ENCODE measurements at places on chromosomes 6 and 20. TPM values are rescaled to one million over a fixed set of nuclear protein-coding genes. Genes with fewer than 3 reads are reported as not detected.

GRCh38 chr20:33865761-33866370 lies 54.7 kb downstream of the CHMP4B start:
- DNase-seq, result no peak

- DNase-seq, result no peak
These were observed 237.5 kb upstream of the TAB2 start for GRCh38 chr6:149079911-149080491.

GRCh38 chr6:42921801-42922200 lies 5.9 kb downstream of the PTCRA start:
- DNase-seq, result peak; percentile 9

DNA sequence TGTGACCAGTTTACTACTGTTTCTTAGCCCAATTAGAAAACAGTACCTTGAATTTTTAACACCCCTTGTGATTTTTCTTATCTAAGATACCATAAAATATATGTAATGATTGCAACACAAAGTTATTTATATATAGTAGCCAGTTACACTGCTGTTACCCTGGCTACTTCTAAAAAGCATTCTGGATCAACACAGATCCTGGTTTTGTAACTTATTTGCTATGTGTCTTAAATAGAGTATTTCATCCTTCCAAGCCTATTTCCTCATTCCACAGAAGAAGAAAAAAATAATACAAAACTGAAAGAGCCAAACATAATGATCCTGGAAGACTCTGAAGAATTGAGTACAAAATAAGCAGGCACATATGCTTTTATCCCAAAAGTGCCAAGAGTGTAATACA lies 19.0 kb upstream of the GSTA4 start:
- DNase-seq, result no peak

DNA sequence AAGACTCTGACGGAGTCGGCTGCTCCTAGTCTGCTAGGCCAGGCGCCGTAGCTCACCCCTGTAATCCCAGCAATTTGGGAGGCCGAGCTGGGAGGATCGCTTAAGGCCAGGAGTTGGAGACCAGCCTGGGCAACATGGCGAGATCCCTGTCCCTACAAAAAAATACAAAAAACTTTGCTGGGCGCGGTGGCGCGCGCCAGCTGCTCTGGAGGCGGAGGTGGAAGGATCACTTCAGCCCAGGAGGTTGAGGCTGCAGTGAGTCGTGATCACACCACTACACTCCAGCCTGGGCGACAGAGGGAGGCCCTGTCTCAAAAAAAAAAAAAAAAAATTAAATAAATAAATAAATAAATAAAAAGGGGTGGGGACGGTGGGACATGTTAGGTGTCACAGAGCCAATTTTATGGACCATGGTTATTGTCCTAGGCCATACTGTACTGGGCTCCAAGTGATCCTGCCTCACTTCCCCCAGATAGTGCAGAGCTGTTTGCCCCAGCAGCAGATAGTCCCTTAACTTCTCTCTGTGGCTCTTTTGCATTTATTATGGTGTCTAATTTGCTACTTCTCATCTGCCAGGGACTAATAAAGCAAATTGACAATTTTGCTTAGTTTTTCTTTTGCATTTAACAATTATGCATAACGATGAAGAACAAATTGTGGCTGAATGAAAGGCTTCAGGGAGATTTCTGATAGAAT lies 5.2 kb downstream of the PI16 start:
- DNase-seq, result no peak

GRCh38 chr6:101490857-101491256 lies 97.3 kb downstream of the GRIK2 start:
- no peak for DNase-seq

Gene EBF4
- 17.4 TPM for total RNA-seq

Gene ID4
- 74.9 TPM for total RNA-seq

Gene TBXT
- total RNA-seq, result not detected

- DNase-seq, result no peak
These were observed 354.1 kb upstream of the MAP3K7 start for GRCh38 chr6:90940812-90941481.

- DNase-seq, result no peak
These were observed 77.8 kb upstream of the PHACTR3 start for GRCh38 chr20:59526242-59527225.

GRCh38 chr6:116330511-116330910 lies 40.2 kb upstream of the DSE start:
- no peak for DNase-seq

Gene SPATA25
- total RNA-seq, result 1.00 TPM

DNA sequence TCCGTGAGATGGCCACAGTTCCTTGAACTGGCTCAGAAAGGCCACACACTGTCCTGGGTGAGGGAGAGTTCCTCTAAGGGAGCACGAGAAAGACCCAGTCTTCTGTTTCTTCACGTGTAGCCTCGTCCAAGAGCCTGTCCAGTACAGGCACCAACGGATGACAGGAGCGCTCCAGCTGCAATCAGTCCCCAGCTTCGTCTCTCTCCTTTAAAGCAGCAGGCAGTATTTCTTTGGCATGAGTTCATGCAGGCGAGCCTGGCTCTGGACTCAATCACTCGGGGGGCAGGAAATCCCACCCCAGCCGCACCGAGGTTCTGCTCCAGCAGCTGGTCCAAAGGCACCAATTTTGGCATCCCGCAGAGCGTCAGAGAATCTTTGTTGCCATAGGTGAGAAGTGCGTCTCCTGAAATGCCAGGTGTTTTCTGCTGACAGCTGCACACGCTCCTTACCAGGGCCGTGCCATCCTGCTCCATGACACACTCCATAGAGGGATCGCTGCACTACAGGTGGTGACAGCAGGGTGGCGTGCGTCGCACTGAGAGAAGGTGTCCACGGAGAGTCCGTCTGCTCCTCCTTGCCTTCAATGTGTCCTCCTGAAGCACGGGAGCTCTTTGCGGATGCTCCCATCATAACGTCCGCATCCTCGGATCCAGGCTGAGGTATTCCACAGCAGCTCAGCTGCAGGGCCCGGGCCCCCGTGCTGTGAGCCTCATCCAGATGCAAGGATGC lies 59.6 kb upstream of the AFDN start:
- peak; percentile 61 for DNase-seq

DNA sequence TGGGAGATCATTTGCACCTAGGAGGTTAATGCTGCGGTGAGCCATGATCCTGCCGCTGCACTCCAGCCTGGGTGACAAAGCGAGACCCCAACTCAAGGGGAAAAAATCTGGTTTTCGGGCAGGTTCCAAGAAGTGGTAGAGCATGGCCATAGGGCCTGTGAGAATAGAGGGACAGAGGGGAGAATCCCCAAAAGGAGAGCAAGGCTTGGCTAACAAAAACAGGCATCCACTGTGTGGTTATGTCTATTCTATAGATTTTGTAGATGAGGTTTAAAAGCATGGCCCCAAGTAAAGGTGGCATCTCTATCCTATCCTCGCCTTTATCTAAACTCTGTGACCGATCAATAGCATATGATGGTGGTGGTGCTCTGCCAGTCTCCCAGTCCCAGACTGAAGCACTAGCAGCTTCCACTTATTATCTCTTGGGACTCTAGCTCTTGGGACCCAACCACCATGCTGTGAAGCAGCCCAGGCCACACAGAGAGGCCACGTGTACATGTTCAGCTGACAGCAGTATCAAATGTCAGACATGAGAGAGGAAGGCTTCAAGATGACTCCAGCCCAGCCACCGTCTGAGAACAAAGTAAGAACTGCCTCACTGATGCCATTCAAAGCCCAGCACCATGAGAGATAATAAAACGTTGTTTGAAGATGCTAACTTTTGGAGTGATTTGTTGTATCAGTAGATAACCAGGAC lies 27.7 kb downstream of the EIF2S2 start:
- DNase-seq, result no peak

DNA sequence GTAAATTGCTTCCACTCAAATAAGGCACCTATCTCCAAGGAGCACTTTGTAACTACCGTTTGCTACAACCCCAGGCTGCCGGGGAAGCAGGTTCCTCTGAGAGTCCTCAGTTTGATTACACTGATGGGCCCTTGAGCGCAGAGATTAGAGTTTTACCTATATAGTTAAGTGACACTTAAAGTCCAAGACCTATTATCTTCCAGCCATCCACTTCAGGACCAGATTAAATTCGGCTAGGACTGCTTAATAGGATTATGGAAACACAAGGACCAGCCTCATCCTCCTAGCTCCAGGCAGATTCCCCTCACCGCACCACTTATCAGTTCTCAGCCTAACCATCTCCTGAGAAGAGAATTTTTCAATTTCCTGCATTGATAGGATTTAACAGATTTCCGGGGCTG lies 64.7 kb upstream of the TIAM2 start:
- no peak for DNase-seq

DNA sequence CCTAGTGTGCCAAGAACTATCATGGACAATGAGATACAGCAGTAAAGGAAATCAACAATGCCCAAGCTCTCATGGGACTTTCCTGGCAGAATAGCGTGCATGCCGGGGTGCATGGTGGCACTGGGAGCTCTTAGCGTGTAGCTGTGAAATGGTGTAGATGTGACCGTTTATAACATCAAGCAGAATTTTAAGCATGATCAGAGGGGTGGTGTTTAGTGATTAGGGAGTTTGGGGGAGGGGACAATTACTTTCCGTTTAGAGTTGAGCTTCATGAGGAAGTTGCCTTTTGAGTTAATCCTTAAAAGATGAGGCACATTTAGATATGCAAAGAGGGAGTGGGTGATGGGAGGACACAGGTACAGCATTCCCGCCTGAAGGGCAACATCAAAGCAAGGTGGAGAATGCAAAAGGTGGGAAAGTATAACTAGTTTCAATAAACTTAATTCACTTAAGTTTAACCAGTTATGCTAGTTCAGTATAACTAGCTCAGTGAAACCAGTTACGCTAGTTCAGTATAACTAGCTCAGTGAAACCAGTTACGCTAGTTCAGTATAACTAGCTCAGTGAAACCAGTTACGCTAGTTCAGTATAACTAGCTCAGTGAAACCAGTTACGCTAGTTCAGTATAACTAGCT lies 661.6 kb downstream of the QKI start:
- no peak for DNase-seq

Gene PROKR2
- not detected for total RNA-seq

Gene TREML2
- 0.28 TPM for total RNA-seq

- DNase-seq, result no peak
These were observed at the start of gene FERMT1 for GRCh38 chr20:6122873-6123648. TSS of gene FERMT1 (minus strand) at chr20:6123030. CDS start at chr20:6119554, 3,476 bp downstream.

Gene TMEM217
- total RNA-seq, result 0.56 TPM

- no peak for DNase-seq
These were observed 536.7 kb upstream of the IMPG1 start for GRCh38 chr6:76609160-76609559.

DNA sequence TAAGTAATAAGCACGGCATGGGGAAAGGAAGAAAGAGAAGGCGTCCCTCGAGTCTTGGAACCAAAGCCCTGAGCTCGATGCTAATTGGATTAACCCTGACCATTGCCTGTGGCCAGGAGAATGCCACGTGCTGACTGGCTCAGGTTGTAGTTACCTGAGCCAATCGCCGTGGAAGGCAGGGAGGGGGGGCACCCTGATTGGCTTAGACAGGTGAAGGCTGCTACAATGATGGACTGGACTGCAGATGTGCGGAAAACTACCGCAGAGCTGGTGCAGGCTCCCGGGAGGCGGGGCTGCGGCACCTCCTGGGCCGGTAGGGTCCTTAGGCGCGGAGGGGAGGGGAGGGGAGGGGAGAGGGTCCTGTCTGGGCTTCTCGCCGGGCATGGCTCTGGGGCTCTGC lies 121.3 kb downstream of the TFAP2C start:
- no peak for DNase-seq

Gene CTAGE9
- not detected for total RNA-seq

Gene COL20A1
- not detected for total RNA-seq

Gene TRIM38
- 13.8 TPM for total RNA-seq

DNA sequence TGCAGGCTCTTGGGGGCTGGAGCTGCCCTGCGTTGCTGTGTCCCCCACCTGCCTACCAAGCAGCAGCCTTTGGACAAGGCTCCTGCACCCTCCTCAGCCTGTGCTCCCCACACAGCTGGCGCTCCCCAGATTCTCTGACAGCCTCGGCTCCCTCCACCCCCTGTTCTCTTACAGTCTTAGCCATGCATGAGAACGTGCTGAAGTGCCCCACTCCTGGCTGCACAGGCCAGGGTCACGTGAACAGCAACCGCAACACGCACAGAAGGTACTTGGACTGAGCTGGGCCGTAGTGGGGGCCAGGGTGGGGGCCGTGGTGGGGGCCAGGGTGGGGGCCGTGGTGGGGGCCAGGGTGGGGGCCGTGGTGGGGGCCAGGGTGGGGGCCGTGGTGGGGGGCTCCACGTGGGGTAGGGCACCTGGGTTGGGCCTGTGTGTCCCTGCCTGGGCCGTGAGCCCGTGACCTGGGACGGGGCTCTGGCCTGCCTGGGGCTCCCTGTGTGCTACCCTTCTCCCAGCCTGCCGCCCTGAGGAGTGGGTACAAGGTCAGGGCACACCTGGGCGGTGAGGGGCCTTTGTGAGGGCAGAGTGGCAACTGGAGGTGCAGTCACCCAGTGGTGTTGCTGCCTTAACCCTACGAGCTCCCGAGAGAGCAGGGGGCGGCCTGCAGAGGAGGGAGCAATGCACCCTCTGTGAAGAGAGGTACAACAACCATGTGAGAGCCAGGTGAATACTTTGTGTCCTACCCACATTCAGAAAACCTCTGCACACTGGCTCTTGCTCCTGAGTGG lies 43.5 kb upstream of the PCMTD2 start:
- DNase-seq, result no peak

Gene OLIG3
- total RNA-seq, result not detected

Gene SRSF12
- total RNA-seq, result 3.4 TPM

- no peak for DNase-seq
These were observed 551.0 kb downstream of the HAO1 start for GRCh38 chr20:7389216-7389615.

GRCh38 chr20:62887860-62888239 lies 26.2 kb upstream of the TCFL5 start:
- no peak for DNase-seq

Gene HFE
- total RNA-seq, result 5.5 TPM

DNA sequence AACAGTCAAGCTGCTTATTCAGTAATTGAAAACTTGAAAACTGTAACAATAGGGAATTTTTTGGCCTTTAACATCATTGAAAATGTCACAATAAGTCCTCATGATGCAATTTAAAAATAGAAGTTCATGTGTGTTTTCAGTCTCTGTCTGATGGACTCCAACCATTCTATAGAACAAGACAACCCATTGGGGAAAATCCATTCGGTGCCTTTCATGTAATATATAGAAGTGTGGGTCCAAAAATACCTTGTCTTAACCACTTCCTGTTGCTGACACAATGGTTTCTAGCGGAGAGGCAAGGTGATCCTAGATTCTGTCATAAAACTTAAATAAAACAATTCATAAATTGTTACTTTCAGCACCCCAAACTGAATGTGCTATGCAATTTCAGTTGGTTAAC lies 1131.3 kb upstream of the MAP3K7 start:
- no peak for DNase-seq

Gene GABRR1
- total RNA-seq, result 0.29 TPM

Gene USP49
- 2.7 TPM for total RNA-seq

DNA sequence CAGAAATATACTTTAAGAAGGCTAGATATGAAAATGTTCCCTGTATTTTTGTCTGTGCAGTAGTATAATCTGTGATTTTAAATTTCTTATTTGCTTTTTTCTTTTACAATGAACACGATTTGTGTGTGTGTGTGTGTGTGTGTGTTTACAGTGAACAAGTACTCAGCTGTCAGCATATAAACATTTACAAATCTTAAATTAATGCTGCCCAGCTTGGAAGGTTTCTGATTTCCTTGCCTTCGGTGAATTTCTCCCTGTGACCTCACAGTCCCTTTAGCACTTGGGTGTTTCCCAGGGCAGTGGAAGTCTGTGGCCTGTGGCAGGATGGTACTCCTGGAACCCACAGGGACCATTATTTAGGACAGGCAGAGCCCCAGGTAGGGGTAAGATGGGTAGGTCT lies 37.6 kb downstream of the TXLNB start:
- no peak for DNase-seq
